NCI-H2029 treated with DMSO at 0.1 percent for 48 hours (cell line): ENCODE measurements at places on chromosomes 3 and 15.

GRCh38 chr15:87623832-87624231 lies 632.7 kb downstream of the NTRK3 start:
- no peak for DNase-seq

DNA sequence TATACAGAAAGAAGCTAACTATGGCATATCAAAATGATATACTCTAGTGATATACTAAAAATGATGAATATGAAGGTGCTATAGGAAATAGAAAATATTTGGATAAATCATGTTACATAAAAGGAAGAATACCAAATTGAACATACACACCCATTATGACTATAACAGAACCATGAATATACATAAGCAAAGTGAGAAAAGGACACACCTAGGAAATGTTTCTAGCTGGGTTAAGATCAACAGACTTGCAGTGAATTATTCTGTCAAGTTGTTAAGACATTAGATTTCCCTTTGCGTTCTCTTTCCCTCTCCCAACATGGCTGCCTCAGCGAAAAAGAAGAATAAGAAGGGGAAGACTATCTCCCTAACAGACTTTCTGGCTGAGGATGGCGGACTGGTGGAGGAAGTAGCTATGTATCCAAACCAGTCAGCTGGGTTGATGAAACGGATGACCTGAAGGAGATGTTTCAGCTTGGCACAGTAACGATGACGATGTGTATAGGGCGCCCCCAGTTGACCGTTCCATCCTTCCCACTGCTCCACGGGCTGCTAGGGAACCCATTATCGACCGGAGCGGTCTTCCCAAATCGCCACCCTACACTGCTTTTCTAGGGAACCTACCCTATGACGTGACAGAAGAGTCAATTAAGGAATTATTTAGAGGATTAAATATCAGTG lies 20.2 kb upstream of the PARP14 start:
- DNase-seq: no peak

DNA sequence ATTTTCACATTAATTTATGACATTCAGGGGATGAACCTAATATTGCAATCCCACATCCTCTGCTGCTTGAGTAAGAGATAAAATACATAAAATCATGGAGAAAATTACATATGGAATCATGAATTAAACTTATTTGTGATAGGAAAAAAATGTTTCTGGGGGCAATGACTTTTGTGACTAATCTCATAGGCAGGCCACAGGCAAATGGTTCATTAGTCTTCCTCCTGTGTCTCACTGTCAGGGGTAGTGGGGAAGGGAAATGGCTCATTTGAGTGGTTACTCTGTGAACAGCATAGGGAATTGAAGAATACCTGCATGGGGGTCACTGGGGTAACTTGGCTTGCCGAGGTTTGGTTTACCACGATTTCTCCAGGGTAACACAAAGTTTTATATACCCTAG lies 72.0 kb downstream of the TFG start:
- DNase-seq: no peak

GRCh38 chr15:94265982-94266381 lies 34.6 kb downstream of the MCTP2 start:
- DNase-seq: no peak

DNA sequence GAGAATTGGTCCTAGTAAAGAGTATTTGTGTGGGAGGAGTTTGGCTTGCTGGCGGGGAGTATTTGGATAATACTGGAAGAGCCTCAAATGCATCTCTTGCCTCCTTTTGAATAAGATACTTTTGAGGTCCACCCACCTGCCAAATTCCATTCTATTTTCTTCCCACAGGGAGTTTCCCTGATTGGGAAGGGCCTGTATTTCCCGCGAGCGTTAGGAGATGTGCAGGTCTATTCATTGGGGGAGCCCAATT lies 406 bp upstream of the RASA2 start:
- no peak for DNase-seq

GRCh38 chr3:189698811-189699210 lies 67.6 kb downstream of the TP63 start:
- no peak for DNase-seq

DNA sequence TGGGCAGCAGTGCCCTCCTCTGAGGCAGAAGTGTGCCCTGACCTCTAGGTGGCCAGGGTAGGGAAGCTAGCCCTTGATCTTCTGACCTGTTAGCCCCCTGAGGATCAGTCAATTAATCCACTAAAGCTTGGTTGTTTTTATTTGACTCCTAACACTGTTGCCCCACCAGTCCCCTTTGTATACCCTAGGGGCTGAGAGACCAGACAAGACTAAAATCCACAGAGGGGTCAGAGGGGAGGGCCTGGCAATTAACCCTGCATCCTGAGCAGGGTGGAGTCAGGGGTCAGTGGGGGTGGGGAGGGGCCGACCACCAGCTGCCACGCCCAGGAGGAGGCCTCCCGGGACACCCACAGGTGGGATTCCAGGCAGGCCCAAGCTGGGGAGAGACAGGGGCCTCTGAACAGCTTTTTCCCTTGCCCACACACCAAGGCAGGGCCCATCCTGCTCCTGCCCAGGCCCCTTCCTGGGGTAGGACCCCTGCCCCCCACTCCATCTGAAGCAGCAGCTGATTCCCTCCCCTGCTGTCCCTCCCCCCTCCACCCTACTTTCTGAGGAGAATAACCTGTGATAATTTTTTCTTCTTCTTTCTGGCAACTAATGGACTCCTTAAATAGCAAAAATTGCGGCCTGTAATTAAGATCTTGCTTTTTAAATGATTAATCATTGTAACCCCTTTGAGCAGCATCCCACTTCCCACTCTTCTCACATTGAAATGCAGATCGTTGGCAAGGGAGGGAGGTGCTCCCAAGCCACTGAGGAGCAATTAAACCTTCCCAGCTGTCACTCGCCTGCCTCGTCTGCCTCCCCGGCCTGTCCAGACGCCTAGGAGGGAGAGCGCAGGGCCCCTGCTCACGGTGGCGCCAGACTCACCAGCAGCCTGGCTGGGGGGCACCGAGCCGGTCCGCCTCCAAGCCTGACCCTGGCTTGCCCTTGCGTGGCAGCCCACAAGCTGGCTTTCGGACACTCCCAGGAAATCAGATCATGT lies 51.9 kb downstream of the RHCG start:
- no peak for DNase-seq

GRCh38 chr3:42235532-42235931 lies 30.5 kb downstream of the CCK start:
- DNase-seq: no peak

- peak; percentile 54 for DNase-seq
Observed at GRCh38 chr15:48285329-48286214, 45.7 kb upstream of the DUT start.

DNA sequence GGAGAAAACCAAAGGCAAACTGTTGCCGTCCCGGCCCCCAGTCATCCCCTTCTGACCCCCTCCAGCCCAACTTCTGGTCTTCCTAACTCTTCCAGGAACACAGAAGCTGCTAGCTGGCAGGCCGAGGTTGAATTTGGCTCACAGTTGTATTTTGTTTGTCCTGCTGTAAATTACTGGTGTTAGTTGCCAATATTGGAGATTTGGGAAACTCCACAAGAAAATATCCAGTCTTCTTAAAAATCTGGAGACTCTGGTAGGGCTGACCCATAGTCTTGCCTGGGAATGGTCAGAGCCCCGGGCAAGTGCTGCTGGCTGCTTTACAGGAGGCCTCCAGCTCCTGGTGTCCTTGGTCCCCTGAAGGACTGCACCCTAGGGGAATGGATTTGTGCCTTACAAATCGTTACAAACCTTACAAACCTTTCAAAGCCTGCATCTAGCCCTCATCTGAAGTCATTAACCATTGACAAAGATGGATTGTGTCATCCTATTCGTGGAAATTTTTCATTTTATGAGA lies 112.0 kb upstream of the MCTP2 start:
- no peak for DNase-seq

- DNase-seq: no peak
Observed at GRCh38 chr3:31724116-31724515, 191.4 kb downstream of the STT3B start.

DNA sequence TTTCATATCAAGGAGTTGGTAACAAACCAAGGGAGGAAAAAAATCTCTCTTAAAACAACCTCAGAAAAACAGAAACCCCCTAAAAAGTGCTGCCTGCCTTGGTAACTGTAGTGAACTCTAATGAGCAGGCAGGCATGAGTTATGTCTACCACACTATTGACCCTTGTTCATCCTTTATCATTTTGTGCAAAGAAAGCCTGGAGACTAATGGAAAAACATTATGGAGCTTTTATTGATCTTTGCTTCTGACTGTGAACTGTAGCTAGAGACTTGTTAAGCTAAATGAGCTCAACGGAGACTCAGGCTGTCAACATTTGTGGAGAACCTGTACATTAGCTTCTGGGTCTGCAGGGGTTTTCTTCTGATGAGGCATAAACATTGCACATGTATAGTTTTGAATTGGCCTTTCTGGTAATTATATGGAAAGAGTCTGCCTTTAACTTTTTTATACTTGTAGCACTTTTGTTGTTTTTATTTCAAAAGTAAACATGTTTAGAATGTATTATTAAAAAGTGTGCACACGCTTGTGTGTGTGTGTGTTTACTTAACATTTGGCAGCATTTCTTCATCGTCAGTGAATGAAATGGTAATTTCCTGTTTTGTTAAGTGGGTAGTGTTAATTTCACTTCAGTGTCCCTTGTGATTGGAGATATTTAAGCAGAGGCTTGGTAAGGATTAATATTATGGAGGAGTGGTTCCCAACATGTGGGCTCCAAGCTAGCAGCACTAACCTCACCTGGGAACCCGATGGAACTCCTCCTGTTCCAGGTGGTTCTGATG lies 15.9 kb upstream of the SPTSSB start:
- DNase-seq: no peak

DNA sequence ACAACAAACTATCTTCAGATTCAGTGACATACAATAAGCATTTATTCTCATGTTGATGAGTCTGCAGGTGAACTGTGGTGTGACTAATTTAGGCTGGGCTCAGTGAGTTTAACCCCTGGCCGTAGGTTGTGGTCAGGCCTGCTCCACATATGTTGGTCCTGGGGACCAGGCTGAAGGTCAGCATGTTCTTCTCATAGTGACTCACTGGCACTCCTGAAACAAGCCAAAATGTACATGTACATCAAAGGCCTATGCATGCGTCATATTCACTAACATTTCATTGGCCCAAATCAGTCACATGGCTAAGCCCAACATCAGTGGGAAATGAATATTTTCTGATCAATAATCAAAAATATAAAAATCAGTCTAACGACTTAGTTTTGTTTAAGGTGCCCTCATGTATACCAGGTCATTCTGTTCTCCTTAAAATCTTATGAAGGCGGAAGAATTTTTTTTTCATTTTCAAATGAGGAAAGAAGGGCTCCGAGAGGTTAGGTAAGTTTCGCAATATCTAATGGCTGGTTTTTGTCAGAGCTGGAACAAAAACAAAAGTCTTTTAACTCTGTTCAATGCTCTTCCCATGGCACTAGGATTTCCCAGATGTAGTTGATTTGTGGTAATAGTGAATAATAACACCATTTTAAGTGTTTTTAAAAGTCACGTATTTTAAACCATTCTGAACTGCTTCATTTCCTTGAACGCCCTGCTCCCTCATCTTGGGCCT lies 148.5 kb downstream of the MFSD1 start:
- no peak for DNase-seq

- DNase-seq: no peak
Observed at GRCh38 chr3:188506446-188506845, 352.5 kb downstream of the LPP start.

DNA sequence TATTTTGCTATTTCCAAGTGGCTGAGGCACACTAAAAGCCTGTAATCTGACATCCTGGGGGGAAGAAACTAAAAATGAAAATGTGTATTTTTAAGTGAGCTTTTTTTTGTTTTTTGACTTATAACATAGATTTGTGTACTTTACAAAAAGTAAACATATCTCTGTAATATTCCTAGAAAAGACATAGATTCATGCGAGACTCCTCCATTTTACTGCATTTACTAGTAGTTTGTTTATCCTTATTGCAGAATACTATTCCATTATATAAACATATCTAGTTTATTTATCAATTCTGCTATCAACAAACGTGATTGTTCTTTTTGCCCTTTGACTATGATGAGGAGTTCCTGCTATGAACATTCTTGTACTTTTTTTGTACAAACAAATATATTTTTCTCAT lies 67.8 kb upstream of the PLSCR5 start:
- no peak for DNase-seq

GRCh38 chr3:8734137-8734878 lies 706 bp downstream of the CAV3 start:
- no peak for DNase-seq

GRCh38 chr3:167198949-167199600 lies 181.0 kb downstream of the ZBBX start:
- DNase-seq: no peak

DNA sequence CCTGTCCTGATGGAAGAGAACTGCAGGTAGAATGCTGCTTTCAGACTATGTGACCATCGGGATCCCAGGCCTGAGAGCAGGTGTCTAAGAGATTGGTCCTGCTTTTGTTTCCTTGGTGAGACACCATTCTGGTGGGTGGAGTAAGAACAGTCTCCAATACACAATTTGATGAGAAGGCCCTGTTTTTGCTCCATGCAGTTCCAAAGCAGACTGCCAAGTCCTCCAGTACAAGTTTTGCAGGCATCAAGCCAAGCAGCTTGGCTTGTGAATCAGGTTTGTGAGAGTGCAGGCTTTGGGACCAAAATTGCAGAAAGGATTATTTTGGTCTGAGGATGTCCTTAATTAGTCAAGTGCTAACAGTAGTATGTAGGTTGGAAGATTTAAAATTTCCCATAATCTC lies 381.6 kb downstream of the FOXP1 start:
- no peak for DNase-seq

DNA sequence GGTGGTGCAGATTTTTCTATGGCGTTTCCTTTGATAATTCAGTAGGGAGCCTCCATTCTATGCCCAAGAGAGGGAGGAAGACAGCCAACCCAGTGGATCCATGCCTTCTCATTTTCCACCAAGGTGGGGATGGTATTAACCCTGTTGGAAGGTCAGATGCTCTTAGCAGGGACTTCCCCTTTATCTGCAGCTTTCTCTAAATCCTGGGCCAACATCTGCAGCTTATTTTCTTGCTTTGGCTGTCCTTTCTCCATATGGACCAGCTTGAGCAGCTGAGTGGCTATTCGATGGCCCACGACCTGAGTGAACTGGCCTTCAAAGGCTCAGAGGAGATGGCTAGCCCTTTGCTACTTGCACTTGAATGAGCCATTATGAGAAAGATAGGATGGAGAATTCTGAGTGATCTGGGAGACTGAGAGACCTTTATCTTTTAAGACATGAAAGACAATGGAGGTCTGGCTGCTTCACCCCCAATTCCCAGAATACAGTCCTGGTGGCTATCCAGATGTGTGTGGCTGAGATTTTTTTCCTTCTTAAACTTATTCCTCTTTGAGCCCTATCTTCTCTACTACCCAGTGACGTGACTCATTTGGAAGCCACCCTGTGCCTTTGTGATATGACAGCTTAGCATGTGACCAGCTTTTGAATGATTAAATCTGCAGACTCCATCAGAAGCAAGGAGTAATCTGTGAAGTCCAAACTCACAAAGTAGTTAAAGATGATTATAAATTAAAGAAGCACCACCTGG lies 39.6 kb upstream of the TRAK1 start:
- DNase-seq: no peak

- no peak for DNase-seq
Observed at GRCh38 chr3:112807685-112808084, 39.0 kb downstream of the CD200R1L start.

DNA sequence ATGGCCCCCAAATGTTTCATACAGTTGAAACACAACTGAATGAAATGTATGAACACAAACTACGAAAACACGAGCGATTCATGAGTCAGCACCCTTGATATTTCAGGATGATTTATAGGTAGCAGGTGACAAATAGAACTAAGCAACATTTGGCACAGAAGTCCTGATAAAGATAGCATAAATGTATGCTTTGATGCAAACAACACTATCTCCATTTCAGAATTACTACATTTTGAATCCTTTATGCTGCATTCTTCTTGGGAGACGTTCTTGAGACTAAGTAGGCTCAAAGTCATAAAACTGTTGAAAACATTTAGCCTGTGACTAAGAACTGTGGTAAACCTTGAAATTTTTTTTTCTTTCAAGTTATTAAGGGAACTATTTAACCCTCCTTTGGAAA lies 200.3 kb upstream of the ICE2 start:
- no peak for DNase-seq
